ENCODE measurements at places on chromosomes 1 and 21. TPM values are rescaled to one million over a fixed set of nuclear protein-coding genes. Genes with fewer than 3 reads are reported as not detected.

- no peak for DNase-seq
These were observed 80.0 kb downstream of the ADCY10 start for GRCh38 chr1:167833904-167834303.

DNA sequence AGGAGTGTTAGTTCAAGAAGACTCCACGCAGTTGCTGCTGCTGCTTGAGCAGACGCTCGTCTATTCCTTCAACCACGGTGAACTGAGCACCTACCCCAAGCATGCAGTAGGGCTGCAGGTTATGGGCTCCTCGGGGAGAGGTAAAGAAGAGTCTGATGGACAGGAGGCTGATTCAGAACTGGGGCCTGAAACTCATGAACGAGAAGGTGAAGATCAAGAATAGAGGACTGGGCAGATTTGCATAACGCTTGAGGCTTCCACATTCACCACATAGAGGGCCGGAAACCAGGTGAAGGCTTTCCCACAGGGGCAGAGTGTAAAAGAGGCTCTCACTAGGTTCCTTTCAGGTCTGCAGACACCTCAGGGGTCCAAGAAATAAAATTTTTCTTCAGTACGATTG is 9.1 kb downstream of the ABCA4 start:
- DNase-seq: no peak

- DNase-seq: no peak
These were observed 12.4 kb downstream of the IPO9 start for GRCh38 chr1:201841265-201841912.

DNA sequence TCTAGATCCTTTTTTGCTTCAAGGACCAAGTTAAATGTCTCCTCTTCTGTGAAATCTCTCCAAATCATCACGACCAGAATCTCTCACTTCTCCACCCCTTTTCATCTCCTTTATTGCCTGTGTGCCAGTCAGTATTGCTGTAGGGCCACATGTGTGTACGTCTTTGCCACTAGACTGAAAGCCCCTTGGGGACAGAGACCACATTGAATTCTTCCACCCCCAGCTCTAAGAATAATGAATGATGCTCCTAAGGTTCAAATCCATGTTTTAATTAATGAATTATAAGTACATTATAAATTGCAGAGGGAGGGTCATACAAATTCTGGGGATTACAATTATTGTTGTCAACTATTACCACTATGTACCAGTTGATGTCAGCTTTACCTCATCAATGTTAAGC is 343.8 kb downstream of the USP25 start:
- no peak for DNase-seq

GRCh38 chr1:117589544-117589943 is 16.3 kb upstream of the TENT5C start:
- no peak for DNase-seq

- DNase-seq: no peak
These were observed 26.6 kb downstream of the SRSF11 start for GRCh38 chr1:70247768-70248167.

- DNase-seq: no peak
These were observed 21.9 kb downstream of the PUM1 start for GRCh38 chr1:31043631-31044030.

ZNF593OS gene
- not detected for total RNA-seq

CHODL gene
- 0.06 TPM for total RNA-seq

LAMC2 gene
- total RNA-seq: 173 TPM

KDM5B gene
- total RNA-seq: 96.4 TPM

TMCC2 gene
- total RNA-seq: 3.7 TPM

DPYD gene
- 6.4 TPM for total RNA-seq

ISG15 gene
- total RNA-seq: 518 TPM
